Stimulated activated CD8-positive, alpha-beta memory T cell treated with anti-CD3 and anti-CD28 coated beads, Interleukin-7, amount 100 ng/mL, for 1 hour (primary cell): ENCODE measurements at places on chromosomes 4 and X.

DNA sequence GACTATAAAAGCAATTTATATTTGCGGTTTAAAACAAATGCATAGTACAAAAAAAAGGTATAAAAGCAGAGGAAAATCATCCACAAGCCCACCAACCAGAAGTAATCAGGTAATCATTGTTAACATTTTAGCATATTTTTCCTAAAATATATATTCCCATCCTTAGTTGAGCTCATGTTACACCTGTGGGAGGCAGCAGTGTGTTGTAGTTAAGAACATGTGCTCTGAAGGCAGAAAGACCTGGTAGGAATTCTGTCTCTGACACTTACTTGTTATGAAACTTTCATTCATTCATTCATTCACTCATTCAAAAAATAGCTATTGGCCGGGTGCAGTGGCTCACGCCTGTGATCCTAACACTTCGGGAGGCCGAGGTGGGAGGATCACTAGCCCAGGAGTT is 15.4 kb upstream of the CDKL5 start:
- DNase-seq = no peak

DNA sequence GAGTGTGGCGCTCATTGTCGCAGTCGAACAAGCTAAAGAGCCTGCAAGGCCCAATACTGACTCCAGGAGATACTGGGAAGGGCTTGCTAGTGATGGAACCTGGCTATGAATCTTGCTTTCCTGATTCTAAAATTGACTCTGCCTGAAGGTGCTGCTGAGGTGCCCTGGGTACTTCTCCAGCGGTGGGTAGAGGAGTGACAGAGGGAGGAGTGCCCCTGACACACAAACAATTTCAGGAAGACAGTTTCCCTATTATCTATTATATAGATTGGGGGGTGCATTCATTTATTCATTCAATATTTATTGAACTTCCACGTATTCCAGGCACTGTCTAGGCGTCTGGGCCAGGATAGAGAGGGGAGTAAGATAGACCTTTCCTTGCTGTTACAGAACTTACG is 339.2 kb upstream of the GATB start:
- no peak for DNase-seq

- DNase-seq = no peak
These were observed 65.6 kb downstream of the MID1 start for GRCh38 chrX:10554612-10555270.

DNA sequence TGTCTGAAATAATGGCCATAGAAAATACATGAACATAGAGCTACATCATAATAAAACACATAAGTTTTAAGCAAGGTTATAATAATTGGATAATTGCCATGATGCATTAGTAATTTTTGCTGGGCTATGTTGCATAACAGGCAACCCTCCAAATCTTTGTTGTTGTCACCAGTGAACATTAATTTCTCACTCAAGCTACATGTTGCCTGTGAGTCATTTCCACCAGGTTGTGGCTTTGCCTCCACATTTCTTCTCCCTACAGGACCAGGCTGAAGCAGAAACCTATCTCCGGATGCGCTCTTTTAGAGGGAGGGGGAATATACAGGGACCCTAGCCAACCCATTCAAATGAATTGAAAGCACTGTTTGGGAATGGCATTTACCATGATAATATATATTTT is 347.7 kb downstream of the GABRG1 start:
- DNase-seq = no peak

DNA sequence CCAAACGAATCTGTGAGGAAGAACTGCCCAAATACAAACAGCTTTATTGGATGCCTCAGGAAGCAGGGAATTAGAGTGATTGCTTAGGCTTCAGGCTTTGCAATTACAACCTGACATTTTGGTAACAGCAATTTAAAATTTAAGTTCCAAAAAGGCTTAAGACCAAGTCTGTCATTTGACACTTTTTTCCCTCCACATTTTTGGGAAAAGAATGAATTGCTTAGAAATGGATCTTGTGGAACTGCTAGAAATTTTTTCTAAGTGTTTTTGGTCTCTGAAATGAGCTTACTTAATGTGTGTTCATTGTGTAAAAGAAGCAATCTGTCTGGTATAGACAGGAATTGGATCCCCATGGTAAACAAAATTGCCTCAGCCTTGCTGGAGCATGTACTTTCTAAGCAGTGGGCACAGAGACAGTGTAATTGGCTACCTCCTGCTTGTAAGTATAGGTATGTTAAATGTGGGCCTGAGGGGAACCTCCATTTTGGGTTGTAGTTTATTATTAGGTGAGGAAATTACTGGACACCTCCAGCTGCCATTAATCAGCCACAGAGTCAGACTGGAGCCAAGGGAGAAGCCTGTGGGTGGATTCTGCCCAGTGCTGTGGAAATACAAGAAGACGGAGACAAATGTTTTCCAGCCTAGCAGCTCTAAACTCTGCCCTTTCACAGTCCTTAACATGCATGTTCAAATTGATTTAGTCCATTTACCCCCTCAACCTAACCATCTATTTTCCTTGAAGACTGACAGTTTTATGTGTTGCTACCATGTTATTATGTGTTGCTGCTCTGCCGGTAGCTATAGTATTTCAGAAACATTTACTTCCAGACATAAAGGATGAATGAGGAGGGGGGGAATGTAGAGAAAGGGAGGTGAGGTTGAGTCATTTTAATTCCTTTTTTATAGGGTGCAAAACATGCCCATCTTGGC is 473.0 kb downstream of the SPRY1 start:
- no peak for DNase-seq

DNA sequence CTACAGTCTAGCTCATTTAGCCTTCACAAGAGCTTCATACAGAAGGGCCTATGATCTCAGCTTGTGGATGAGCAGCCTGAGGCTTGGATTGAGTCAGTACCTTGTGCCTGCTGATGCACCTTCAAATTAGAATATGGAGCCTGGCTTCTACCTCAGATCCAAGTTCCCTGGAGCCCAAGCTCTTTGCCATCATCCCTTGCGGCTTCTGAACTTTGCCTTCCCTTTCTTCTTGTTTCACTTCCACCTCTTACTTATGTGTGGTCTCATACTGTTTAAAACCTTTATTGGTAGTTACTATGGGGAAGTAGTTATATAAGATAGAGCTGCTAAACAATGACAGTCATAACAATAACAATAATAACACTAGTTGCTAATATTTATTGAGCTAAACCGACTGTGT is 84.3 kb upstream of the AFF2 start:
- DNase-seq = no peak

- no peak for DNase-seq
These were observed 310.1 kb upstream of the SPOCK3 start for GRCh38 chr4:167544391-167544790.

DNA sequence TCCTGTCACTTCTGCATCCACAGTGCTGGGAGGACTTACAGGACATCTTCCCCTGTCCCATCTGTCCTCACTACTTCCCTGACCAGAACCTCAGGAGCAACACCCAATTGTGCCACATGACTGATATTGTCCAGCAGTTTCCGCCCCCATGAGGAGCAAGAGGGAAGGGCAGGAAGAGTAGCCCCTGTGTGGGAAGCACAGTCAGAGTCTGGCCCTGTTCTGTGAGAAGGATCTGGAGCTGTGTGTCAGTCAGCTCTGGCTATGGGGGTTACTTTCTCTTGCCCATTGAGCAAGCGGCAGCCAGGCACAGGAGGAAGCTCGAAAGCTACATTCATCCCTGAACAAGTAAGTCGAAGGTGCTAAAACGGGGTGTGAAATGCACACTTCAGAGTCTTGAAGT is 14.8 kb upstream of the TRIM60 start:
- no peak for DNase-seq

- no peak for DNase-seq
These were observed 18.7 kb downstream of the KDM6A start for GRCh38 chrX:44891642-44892041.

DNA sequence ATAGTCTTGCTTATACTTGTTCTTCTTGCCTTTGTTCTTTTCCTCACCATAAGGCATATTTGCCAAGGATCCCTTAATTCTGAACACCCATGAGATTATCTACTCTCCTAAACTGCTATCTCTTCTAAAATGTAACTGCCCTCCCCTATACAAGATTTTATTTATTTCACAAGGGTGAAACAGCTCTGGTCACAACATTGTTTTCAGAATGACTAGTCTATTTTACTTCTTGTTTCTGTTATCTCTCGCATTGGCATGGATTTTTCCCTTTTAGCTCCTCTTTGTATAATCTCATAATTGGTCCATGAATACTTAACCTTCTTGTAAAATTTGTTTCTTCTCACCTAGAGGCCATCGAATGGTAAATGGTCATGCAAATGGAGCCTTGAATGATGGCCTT is 17.2 kb upstream of the COL25A1 start:
- no peak for DNase-seq

DNA sequence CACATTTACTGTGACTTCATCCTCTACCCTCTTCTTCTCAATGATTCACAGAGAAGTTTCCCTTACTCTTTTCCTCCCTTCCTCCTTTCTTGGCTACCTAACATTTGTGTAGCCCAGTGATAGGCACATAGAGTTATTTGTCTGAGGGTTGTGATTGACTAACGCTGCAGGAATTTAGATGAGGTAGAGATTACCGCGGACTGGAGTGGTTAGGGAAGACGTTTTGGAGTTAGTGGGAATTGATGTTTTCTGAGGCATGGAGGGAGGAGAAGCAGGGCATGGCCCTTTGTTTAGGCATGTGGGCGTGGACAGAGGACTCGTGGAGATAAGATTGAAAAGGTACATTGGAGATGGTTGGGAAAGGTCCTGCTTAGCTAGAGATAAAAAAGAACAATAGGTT is 246.7 kb downstream of the GPAT3 start:
- DNase-seq = no peak

- no peak for DNase-seq
These were observed 685 bp downstream of the RAB9B start for GRCh38 chrX:103831342-103831802.

DNA sequence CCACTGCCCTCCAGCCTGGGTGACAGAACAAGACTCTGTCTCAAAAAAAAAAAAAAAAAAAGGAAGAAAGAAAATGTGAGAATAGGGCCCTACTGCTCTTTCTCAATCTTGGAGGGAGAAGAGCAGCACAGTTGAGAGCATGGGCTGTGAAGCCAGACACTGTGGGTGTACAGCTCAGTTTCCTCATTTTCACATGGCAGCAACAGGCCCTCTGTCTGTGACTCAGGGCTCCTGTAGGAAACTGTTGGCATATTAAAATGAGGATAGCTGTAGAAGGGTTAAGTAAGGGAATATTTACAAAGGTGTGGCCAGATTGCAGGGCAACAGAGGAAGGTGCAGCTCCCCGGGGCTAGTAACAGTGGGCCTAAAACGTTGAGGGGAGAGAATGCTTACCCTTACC is 3.4 kb downstream of the AKAP14 start:
- no peak for DNase-seq

GRCh38 chr4:37531151-37531550 is 155.0 kb downstream of the RELL1 start:
- DNase-seq = no peak

- no peak for DNase-seq
These were observed 150.7 kb upstream of the SLC7A11 start for GRCh38 chr4:138392751-138393308.

DNA sequence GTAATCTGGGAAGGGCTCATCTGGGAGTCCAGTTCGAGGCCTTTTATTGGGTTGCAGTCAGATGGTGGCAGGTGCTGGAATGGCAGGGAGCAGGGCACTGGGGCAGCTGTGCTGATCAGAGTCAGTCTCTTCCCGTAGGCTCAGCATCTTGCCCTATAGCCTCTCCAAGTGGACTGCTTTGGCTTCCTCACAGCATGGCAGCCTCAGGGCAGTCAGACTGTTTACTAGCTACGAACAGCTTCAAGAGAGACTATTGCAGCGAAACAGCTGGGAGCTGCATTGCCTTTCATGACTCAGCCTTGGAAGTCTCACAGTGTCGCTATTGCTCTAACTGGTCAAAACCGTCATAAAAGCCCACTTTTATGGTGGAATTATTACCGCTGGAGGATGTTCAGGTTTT is 26.8 kb upstream of the DUSP21 start:
- no peak for DNase-seq

DNA sequence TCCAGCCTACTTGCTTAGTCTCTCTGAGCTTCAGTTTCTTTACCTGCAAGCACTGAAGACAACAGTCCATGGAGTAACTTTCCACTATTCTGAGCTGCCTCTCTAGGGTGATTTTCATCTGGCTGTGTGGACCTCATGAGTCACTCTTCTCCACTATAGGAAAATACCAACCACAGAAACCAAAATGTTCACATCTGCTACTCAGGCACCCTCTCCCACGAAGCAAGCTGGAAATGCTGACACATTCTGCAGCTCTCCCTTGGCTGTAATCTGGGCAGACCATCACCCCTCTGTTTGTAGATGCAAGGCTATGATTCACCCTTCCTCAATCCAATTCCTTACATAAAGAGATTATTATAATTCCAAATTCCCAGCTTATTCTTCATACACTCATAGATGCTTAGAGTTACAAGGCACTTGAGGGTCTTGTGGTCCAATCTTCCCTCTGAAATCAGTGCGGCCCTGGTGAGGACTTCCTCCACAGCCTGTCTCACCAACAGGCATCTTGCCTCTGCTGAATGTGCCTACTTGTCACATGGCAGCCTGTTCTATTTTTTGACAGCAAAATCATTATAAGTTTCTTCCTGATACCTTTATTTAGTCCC is 97.0 kb upstream of the LNX1 start:
- DNase-seq = no peak

GRCh38 chrX:109890910-109891502 is 111.9 kb upstream of the TMEM164 start:
- DNase-seq = no peak

DNA sequence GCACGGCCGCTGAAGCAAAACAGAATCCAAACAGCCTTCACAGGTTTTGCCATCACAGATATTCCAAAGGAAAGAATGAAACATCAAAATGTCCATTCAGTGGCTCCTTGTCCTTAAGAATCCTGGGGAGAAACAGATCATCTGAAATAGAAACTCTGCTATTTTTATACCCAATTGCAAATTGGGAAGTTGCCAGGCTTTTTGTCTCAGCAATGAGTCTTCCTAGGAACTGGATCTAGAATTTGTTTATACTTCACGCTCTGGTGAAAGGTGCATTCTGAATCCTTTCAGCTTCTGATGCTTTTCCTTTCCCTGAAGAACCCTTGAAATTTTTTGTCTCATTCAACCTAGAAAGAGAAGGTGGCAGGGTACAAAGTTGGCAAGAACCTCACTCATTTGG is 218.9 kb downstream of the FBXW7 start:
- no peak for DNase-seq

- DNase-seq = no peak
These were observed 348.0 kb downstream of the FSTL5 start for GRCh38 chr4:161815841-161816240.

DNA sequence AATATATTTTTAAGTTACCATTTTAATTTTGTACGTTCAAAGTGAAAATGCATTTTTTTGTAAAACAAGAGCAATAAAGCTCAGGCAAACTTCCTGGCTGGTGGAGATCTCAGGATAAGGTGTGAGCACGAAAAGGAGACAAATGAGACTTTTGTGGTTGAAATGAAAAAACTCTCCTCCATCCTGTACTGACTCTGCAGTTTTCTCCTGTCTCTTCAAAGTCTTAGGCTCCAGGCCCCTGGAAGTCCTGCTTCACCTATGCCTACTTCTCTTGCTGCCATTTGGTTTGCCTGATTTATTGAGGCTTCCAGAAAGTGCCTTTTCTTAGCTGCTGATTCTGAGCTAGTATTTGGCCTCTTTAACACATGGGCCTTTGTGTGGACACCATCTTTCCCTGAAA is 77.7 kb downstream of the MAML3 start:
- no peak for DNase-seq
